Glutamatergic neuron (in vitro differentiated cells): ENCODE measurements at places on chromosomes 11 and 22. TPM values are rescaled to one million over a fixed set of nuclear protein-coding genes. Genes with fewer than 3 reads are reported as not detected.

Gene HTR3B
- total RNA-seq: not detected

DNA sequence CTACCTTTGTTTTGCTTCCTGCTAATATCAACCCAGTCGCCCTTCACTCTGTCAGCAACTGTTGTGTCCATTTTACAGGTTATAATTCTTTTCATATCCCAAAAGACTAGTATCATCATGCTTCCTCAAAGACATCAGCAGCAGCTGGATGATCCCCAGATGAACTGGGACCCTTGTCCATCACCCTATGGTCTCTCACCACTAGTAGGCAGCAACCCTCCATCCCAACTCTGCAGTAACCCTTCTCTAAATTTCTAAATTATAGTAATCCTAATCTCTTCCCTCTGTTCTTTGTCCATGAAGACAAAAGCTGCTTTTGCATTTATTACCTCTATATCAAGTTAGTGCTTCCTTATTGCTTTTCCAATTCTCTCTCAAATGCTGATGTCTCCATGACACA is 1025.8 kb downstream of the FAM181B start:
- H3K36me3 ChIP-seq: no peaks in the 10 kb centered on the region
- H3K4me1 ChIP-seq: peaks cover 6% of the 10 kb centered on the region
- H3K4me3 ChIP-seq: no peak overlapping the region
- DNase-seq: no peak

Gene MRGPRF
- 1.0 TPM for total RNA-seq

DNA sequence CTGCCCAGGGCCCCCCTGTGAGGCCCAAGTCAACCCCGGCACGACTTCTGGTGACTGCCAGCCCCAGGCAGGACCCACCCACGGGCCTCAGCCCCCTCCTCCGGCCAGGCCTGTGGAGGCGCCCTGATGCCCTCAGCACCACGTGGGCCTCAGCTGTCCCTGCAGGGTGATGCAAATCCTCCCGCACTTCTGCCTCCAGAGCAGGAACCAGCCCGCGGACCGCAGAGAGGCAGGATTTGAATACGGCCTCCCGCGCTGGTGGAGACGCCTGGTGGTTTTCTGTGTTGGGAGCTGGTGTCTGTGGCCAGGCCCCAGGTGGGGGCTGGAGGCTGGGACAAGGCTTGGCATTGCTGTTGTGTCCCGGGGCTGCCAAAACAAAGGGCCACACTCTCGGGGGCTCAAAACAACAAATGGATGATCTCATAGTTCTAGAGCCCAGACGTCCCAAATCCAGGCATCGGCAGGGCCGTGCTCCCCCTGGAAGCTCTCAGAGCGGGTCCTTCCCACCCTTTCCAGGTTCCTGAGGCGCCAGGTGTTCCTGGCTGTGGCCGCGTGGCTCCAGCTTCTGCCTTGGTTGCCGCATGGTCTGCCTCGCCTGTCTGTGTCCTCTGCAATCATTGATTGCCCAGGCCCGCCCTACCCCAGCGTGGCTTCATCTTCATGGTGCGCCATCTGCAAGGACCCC is 19.4 kb downstream of the TRPM5 start:
- H3K4me1 ChIP-seq: no peaks in the 10 kb centered on the region
- H3K27ac ChIP-seq: no peak overlapping the region
- DNase-seq: no peak

DNA sequence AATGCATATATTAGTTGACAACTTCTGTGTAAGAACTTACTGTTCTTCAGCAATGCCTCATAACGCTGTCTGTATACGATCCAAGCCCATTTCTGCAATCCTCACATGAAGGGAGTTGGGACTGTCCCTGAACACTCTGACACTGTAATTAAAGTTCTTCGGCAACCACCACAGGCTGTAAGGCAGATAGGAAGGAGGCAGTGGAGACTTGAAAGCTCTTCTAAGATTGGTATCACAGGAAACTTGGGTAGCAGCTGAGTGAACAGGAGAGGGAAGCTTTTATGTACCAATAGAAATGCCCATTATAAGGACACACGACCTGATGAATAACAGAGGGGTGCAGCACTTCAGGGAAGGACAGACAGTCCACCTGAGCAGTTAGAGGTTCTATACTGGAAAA is 12.0 kb upstream of the GAB2 start:
- H3K27me3 ChIP-seq: no peaks in the 10 kb centered on the region
- H3K4me1 ChIP-seq: no peaks in the 10 kb centered on the region
